Activated B cell treated with CpG ODN at 0.5 μM for 24 hours (primary cell): ENCODE measurements at places on chromosomes 5 and 9.

- DNase-seq: no peak
These were observed 1395.9 kb downstream of the PTPRD start for GRCh38 chr9:9216934-9217333.

GRCh38 chr9:70262948-70263347 lies 4.2 kb downstream of the SMC5 start:
- no peak for DNase-seq

DNA sequence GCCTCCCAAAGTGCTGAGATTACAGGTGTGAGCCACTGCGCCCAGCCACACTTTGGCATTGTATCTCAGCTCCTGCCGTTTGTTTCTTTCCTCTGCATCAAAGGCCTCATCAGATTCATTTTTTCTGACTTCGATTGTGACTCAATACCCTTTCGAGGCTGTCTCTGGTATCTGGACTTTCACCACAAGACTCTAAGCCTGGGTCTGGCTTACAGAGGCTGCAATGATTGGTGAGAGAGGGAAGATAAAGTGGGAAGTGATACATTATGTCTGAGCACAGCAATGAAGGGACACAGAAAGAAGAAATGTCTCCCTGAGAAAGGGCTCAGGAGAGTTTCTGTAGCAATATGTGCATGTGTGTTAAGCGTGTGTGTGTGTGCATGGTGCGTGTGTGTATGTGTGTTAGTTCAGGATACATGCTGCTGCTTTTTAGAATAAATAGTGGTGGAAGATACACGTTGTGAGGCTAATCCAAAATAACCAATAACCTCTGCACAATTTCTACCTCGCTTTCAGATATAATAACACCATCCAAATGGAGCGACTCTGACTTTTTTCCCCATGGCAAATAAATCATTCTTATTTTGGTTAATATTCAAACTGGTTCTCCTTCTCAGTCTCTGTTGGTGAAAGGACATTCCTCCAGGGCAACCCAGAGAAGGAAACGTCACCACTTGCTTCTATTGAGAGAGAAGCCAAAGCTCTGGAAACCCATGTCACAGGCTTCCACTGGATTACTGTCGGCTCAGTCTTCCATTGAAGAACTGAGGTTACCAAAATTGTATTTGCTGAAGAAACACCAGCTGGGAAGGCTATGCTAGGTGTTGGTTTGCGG lies 8.1 kb upstream of the DAB2 start:
- no peak for DNase-seq

GRCh38 chr9:94010980-94011533 lies 55.9 kb upstream of the BARX1 start:
- no peak for DNase-seq
